NCI-H2107 (cell line): ENCODE measurements at places on chromosomes 1 and 21.

GRCh38 chr1:51699391-51699790, 82.5 kb downstream of the OSBPL9 start:
- no peak for DNase-seq

- DNase-seq, result no peak
These were observed 33.1 kb upstream of the YTHDF2 start for GRCh38 chr1:28703629-28704028.

DNA sequence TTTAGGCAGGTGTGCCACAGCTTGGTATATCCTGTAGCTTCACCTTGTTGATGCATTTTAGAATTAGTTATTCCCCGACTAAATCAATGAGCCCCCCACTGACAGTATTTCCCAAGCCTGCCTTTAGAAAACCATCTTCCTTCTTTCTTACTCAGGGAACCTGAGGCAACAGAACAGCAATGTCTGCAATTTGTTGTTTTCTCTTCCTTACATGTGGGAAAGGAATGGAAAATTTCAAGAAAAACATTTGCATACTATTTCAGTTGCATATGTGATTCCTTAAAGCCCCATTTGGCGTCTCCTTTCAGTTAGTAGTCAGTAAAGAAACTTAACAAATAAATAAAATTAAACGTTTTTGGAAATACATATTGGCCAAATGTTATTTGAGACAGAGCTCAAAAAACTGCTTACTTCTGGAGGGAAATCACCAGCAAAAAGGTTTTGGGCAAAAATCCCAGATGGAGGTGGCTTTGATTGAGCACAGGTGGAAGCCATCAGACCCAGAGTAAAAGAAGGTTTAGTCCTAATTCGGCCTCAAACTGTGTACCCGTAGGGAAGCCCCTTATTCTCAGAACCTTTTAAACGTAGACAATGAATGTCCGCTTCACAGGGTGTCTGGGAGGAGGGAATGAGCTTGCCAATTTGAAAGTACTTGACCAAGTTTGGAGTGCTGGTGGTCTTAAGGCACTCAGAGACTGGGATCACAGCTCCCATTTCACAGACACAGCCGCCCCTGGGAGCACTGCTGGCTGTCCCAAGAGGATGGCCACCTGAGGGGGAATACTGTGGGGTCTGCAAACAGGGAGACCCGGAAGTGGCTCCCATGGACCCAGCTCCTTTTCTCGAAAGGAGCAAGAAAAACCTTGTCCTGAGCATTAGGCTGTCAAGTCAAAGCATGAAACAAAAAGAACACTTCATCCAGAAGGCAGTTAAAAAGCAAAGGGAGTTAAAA, 9.4 kb downstream of the LHX4 start:
- DNase-seq, result no peak

DNA sequence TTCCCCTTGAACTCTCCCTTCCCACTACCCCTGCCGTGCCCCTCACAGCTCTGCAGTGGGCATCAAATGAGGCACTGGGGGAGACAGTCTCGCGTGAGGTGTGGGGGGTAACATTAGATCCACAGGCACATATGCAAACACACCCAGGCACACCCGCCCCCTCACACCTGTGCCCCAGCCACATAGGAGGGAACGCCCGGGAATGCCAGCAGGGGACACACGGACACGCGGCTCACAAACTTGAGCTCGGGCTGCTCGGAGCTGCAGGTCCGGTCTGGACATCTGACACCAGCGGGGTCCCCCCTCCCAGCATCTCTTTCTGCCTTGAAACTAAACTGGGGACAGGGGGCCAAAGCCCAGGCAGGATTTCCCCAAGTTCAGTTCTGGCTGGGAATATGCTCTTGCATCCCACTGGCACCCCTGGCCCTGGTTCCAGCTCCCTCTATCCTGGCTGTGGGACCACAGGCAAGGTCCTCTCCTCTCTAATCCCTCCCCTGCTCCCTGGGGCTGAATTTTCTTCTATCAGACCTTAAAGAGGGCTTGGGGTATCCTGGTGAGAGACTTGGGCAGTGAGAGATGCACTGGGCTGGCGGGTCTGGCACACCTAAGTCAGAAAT, 30.6 kb downstream of the CDCP2 start:
- no peak for DNase-seq

DNA sequence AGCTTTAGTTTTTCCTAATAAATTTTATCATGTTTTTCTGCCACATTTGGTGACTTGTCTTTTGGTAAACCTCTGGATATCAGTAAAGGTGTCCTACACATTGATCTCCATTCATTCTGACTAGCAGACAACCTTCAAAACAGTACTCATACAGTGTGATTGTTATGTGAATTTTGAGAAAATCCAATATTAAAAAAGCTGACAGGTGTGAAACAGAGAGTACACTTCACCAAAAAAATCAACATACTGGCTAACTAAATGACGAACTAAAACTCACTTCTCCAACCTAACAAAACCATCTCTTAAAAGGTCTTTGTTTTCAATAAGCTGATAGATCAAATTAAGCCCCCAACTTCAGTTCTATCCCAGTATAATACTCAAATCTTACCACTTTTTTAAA, 1.5 kb downstream of the FRRS1 start:
- DNase-seq, result no peak
